Dorsolateral prefrontal cortex (tissue), 122 donors: ENCODE measurements at places on chromosomes 3 and 15.

- no peak for DNase-seq
Measured at GRCh38 chr3:142929109-142929508, 34.4 kb downstream of the PAQR9 start.

DNA sequence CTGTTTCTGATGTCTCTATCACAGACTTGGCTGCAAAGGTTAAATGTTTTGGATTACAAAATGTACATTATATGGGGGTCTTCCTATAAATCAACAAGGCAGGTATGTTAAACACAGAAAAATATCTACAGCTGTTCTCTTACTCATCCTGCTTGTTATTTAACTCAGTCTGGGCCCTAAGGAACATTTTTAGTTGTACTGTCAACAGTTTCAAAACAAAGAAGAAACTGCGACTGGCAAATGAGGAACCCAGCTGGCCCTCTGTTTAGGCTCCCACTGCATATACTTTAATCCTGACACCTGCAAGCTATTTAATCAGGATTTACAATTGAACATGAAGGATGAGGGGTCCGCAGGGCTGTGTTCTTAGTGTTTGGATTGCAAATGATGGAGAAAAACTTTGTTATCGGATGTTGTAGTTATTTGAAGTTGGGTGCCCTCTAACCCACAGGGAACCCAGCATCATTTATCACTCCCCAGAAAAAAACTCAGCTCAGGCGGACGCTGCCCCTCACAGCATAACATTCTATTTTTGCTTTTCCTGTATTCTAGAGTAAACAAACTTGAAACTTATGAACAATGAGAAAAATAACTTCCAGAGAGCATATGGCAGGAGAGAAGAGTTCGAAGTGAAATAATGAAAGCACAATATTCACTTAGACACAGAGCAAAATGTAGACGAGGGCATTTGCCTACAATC, 91.2 kb downstream of the POLR2M start:
- DNase-seq: no peak

DNA sequence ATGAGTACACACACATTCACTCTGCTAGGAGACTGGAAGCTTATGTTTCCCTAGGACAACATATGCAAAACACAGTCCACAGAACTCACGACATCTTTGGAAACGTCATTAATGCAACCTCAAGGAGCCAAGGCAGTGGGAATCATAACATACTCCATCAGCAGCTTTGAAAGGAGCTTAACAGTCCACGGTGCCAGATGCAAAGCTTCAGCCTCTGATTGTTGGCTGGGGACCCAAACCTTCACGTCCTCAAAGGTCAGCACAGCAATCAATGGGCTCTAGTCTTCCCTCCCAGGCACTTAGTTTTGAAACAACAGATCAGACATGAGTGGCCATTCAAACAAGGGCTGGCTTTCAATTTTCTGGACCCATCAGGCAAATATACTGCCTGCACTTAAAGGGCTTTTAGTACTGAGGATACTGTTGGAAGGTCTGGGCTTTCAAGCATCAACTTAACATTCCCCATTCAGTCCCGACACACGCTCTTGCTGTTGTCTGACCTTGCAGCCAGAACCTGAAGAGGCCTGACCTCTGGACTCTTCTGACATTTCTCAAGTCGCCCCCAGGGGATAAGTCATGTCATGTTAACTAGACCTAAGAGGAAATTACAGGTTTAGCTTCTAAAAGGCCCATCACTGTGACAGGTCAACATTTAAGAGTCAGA, 223.0 kb downstream of the PDZRN3 start:
- DNase-seq: no peak

GRCh38 chr3:59865351-59865750, 815.5 kb upstream of the CFAP20DC start:
- no peak for DNase-seq

DNA sequence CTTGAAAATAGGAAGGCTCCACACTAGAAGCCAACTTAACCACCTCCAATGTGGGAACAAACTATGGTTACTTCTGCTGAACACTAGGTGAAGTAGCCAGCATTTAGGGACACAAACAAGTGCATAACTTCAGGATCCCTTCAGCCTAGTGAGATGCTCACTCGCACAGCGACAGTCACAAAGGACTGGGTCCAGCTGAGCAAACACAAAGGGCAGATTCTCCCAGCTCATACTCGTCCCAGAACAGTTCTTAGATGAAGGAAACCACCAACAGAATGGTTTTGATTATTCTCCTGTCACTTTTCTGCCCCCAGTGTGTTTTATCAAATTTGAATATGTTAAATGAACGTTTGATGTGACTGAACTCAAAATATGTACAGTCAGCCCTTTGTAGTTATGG, 201.6 kb downstream of the KCNAB1 start:
- DNase-seq: peak; percentile 56

- DNase-seq: no peak
Measured at GRCh38 chr3:102026656-102027055, 177.3 kb downstream of the NFKBIZ start.

- no peak for DNase-seq
Measured at GRCh38 chr3:98003306-98003969, 31.2 kb upstream of the RIOX2 start.

DNA sequence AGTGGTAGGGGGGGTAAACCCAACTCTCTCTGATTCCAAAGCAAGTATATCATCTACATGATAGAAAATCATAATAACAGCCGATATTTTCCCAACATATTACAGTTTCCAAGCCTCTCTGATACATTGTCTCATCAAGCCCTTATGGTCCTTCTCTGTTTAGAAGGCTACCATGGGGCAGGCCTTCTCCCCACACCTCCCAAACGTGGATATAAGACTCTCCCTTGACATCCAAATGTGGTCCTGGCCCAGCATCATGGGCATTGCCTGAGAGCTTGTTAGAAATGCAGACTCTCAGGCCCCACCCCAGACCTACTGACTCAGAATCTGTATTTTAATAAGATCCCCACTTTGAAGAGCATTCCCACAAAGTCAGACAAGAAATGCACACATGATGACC, 17.7 kb upstream of the CCR9 start:
- no peak for DNase-seq

- DNase-seq: no peak
Measured at GRCh38 chr15:99142562-99142961, 37.7 kb downstream of the SYNM start.

DNA sequence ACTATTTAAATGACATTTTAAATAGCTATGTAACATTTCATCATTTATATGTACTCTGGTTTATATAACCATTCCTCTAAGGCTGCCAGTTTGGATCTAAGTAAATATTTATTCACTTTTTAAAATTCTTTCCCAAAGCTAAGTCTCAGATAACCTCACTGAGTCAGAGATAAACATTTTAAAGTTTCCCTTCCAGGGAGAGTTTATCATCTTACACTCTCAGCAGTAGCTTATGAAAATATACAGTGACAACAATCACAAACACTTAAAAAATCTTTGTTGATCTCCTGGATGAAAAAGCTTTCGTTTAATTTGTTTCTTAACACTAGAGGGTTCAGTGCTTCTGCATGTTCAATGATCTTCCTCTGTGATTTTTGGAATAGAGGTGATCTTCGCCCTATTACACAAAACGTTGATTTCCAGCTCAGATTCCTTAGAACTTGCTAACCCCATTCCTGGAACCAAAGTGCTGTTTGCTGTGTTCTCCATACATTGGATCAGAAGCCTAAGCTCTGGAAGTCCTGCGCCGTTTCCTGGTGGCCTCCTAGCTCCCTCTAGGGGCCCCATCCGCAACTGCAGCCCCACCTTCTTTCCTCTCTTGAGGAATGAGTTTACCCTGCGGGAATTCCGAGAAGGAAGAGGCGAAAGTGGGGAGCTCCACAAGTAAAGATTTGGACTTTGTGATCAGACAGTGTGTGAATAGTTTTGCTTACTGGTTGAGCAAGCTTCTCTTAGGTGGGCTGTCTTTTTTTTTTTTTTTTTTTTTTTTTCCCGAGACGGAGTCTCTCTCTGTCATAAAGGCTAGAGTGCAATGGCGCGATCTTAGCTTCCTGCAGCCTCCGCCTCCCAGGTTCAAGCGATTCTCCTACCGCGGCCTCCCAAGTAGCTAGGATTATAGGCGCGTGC, 29.3 kb upstream of the SACM1L start:
- DNase-seq: peak; percentile 81

DNA sequence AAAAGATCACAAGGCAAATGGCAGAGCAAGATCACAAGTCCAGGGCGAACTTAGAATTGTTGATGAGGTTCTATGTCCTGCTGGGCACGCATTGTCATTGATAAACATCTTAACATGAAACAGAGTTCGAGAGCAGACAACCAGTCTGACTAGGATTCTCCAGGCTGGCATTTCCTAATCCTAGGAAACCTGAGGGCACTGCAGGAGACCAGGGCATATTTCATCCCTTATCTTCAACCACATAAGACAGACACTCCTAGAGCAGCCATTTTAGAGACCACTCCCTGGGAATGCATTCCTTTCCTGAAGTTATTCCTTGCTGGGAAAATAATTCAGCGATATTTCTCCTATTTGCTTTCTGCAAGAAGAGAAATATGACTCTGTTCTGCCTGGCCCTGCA, 1199.9 kb downstream of the SI start:
- no peak for DNase-seq

DNA sequence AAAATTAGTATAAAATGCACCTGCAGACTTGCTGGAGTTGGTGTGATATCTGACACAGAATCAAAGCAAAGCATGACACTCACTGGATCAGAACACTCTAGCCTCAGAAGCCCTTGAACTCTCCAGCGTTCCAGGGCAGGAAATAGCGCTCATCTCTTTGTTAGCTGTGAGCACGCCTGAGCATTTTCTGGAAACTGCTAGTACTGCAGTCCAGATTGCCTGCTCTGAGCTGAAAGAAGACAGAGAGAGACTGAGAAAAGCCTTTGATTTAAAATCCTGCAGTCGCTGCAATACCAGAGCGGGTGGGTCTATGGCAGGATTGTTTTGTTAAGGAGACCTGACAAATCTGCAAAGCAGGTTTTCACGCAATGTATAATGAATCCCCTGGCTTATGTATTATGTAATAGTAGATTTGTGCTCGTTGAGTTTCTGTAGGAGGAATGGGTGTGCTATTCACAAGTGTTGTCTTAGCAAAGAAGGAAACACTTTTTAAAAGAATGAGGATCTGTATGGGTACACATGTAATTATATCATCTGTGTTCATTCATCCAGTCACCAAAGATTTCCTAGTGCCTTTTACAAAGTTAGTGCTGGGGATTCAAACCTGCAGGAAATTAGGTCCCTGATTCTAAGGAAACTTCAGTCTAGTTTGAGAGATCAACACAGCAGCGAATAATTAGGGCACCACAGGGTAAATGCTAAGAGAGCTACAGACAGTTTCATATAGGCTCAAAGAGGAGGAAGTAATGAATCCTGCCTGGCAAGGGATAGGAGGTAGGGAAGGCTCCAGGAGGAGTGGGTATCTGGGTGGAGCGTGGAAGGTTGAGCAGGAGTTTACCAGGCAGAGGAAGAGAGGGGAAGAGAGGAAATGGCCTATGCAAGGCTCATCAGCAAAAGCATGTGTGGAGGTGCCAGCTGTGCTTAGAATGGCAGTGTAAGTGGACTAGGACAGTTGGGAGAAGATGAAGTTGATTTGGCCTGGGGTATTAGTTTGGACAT, 26.1 kb upstream of the MGLL start:
- DNase-seq: no peak

DNA sequence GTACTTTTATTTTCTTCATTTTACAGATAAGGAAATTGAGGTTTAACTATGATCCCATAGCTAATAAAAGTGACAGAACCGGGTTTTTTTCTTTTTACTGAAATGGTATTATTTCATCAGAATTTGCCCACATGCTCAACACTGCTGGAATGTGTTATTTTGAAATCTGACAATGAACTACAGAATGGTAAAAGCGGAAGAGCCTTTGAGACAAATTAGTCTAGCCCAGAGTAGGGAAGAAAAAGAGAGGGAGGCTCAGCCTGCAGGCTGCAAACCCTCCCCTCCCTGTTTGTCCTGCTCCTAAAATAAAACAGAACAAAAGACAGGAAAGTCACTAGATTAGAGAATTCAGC, 100.3 kb upstream of the LIPC start:
- no peak for DNase-seq

DNA sequence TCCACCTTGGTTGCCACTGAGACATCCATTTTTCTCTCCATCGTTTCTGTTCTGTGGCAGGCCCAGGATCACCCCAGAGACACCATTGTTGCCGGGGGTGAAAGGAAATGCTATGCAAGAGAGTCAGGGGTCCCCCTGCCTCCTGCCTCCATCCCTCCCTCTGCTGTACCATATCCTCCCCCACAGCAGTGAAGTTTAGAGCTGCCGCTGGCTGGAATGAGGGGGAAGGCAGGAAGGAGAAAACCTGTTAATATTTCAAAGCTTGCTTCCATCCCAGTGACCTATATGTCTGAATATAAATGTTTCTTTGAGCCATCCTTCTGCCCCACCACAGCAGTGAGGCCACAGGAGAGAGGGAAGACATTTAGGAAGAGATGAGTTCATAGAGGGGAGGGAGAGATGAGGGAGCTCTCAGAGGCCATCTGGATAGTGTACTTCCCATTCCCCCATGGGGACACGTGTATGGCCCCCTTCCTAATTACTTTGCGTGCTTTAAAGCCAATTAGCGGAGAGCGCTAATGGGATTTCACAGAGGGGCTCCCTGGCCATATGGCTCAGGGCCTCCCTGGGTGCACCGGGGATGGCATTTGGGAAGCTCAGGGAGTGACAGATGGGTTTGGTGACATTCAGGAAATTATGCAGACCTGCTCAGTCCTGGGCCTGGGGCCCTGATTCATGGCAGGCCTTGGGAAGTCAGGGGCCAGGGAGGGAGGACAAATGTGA, 40.4 kb upstream of the CHRNB4 start:
- no peak for DNase-seq

GRCh38 chr15:41934843-41935242, 37.5 kb downstream of the EHD4 start:
- no peak for DNase-seq

GRCh38 chr3:178551916-178552321, 15.7 kb downstream of the KCNMB2 start:
- DNase-seq: peak; percentile 7

GRCh38 chr15:98900356-98900755, 107.2 kb downstream of the PGPEP1L start:
- DNase-seq: no peak

DNA sequence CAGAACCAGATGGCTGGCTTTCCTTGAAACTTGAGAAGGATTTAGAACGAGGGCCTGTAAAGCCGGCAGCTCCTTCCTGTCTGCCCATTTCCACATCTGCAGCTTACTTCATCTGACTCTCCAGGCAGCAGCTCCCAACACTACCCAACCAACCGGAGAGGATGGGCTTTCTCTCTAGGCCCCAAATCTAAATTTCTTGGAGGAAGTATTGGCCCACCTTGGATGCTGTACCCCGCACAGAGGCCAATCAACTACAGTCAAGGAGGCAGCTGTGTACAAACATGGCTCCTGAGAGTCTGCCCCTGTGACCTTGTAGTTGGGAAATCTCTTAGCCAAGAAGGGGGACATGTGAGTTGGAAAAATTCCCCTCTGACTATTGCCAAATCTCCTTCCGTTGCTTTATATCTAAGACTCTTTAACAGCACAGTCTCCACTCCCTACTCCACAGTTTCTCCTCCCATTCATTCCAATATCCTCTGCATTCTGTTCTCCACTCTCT, 8.0 kb upstream of the ACAP2 start:
- DNase-seq: no peak

GRCh38 chr3:50230794-50231125, 5.2 kb upstream of the GNAI2 start:
- no peak for DNase-seq
